ENCODE measurements at places on chromosomes 6 and 20.

GRCh38 chr20:34180460-34181120 is 60.6 kb upstream of the ASIP start:
- DNase-seq = no peak

GRCh38 chr20:56273491-56273890 is 25.0 kb downstream of the MC3R start:
- DNase-seq = no peak

GRCh38 chr20:45128099-45128498 is 3.8 kb upstream of the WFDC12 start:
- DNase-seq = no peak

GRCh38 chr6:43785904-43786303 is 15.9 kb downstream of the VEGFA start:
- no peak for DNase-seq

DNA sequence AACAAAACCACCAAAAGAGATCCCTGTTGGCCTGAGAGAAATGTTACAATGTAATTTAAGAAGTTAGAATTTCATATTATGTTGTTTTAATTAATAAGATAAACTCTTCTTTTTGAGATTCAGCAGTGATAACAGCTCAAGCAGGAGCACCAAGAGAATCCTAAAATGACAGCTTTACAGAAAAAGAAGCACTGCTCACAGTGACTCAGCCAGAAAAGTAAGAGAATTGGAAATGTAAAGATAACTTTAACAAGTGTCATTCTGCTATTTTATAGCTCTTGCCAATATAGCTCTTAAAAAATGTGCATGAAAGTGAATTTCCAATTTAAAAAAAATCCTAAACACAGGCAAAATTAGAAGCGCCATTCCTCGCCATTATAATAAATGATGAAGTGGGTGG is 111.3 kb downstream of the UBE3D start:
- DNase-seq = no peak

DNA sequence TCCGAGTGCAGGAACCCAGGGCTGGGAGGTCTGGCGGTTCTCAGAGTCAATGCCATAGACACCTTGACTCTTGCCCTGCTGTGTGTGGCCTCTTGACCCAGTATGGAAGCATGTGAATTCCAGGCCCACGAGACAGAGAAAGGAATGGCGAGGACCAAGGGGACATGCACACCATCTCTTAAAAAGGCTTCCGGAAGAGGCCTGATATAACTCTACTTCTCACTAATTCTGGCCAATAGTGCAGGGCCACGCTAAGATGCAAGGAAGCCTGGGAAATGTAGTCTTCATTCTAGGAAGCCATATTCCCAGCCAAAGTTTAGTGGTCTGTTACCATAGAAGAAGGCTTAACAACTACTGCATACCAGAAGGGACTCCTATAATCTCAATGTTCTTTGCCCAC is 177.0 kb upstream of the KCNG1 start:
- no peak for DNase-seq

DNA sequence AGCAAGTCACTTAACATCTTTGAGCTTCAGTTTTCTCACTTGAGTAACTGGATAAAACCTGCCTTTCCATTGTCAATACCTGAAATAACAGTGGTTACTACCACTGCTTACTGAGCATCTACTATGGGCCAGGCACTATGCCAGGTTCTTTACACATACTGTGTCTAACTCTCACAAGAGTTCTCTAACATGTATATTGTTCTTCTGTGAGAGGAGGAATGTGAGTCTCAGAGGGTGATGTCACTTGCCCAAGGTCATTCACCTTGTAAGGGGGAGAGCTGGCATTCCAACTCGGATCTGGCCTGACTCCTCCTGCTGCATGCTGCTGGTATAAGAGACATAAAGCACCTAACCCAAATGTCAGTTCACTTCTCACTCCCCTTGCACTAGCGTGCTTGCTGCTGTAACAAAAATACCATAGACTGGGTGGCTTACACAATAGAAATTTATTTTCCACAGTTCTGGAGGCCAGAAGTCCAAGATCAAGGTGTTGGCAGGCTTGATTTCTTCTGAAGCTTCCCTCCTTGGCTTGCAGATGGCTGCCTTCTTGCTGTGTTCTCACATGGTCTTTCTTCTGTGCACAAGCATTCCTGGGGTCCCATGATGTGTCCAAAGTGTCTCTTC is 21.9 kb upstream of the SGK2 start:
- no peak for DNase-seq

- DNase-seq = no peak
Measured at GRCh38 chr6:82076916-82077315, 170.6 kb downstream of the IBTK start.

DNA sequence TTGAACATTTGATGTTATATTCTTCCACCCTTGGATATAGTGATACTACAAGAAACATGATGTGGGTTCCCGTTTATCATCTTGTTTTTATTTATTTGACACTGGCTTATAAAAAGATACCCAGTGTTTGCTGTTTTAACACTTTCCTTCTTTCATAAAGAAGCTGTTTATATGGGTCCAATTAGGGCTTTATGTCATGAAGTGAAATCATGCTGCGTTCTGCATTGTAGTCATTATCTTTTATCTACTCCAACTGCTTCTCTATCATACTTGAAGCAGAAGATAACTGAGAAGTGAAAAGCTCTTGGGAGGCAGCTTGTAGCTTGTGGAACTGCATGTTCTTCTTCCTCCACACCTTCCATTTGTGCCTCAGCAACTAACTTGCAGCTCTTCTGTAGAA is 57.8 kb downstream of the GPX5 start:
- DNase-seq = no peak

GRCh38 chr20:7540018-7540417 is 400.2 kb downstream of the HAO1 start:
- no peak for DNase-seq

- DNase-seq = no peak
Measured at GRCh38 chr20:44200983-44201382, 9.6 kb downstream of the OSER1 start.

- DNase-seq = no peak
Measured at GRCh38 chr6:135014353-135014832, 40.2 kb downstream of the HBS1L start.

DNA sequence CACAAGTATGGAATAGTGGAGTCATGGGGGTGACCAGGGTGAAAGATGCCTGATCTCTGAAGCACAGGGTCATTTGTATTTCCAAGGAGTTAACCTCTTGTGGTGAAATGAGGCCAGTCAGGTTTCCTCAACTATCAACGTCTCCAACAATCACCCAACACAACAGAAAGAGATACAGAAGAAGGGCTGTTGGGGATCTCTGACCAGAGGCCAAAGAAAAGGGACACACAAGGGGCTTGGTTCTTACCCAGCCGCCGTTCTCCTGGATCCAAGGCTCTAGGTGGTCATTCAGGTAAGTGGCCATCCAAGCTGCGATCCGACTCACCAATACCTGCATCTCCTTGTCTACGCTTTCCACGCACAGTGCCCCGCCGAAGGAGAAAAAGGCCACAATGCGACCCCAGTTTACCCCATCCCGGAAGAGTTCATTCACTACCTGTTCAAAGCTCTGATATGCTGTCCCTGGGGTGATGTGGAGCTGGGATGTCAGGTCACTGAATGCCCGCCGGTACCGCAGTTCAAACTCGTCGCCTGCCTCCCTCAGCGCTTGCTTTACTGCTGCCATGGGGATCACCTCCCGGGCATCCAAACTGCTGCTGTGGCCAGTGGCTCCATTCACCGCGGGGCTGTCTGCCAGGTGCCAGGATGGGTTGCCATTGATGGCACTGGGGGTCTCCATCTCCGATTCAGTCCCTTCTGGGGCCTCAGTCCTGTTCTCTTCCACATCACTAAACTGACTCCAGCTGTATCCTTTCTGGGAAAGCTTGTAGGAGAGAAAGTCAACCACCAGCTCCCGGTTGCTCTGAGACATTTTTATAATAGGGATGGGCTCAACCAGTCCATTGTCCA is 1.0 kb downstream of the BCL2L1 start:
- DNase-seq = peak; percentile 24

DNA sequence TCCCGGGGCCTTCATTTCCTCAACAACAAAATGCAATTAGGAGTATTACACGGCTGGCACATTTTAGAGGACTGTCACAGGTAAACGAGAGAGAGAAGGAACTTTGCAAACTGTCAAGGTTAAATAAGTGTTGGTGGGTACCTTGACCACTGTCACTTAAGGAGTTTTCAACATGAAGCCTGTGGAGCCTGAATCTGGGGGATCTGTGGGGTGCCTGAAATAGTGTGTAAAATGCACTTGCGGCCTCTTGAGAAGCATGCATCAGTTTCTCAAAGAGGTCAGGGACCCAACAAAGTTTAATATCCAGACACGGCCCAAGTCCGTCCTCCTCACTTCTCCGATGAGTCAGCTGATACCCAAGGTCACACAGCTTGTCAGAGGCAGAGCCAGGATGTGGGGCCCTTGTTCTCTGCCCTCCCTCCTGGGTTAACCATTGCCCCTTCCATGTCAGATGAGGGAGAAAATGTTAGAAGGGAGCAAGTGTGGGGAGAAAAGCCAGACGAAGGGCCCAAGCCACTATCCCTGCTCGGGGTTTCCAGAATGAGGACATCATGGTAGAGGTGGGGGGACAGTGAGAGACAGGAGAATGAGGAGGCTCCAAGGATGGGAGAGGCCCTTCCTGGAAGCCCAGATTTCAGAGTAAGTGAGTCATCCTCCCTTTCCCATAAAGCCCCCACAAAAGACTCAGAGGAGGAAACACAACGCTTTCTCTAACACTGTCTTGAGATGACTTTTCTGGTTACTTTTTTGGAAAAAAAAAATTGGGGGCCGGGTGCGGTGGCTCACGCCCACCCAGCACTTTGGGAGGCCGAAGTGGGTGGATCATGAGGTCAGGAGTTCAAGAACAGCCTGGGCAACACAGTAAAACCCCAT is 42.2 kb downstream of the C6orf132 start:
- DNase-seq = peak; percentile 12

DNA sequence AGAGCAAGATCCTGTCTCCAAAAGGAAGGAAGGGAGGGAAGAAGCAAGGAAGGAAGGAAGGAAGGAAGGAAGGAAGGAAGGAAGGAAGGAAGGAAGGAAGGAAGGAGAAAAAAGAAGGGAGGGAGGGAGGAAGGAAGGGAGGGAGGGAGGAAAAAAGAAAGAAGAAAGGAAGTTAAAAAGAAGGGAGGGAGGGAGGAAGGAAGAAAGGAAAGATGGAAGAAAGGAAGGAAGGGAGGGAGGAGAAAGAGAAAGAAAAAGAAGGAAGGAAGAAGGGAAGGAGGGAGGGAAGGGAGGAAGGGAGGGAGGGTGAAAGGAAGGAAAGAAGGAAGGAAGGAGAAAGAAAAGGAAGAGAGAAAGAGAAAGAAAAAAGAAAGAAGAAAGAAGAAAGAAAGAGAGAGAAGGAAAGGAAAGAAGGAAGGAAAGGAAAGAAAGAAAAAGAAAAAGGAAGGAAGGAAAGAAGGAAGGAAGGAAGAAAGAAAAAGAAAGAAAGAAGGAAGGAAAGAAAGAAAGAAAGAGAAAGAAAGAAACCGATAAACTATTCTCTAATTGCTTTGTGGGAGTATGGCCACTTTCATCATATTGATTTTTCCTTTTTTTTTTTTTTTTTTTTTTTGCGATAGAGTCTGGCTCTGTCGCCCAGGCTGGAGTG is 9.5 kb downstream of the HLA-DRA start:
- no peak for DNase-seq

DNA sequence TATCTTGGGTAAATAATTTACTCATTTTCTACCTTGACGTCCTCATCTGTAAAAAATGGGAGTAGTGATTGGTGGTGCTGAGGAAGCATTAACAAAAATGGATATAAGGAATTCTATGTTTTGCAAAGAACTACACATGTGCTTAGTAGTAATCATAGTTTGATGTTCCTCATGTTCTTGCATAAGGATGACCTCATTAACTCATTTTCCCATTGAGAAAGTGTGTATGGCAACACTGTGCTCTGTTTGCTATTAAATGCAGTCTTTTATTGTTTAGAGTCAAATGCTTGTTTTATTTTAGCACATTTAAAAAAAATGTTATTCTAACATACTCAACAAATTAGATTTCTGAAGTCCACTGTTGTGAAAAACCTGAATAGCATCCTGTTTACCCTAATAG is 211.2 kb upstream of the RSPO3 start:
- no peak for DNase-seq

DNA sequence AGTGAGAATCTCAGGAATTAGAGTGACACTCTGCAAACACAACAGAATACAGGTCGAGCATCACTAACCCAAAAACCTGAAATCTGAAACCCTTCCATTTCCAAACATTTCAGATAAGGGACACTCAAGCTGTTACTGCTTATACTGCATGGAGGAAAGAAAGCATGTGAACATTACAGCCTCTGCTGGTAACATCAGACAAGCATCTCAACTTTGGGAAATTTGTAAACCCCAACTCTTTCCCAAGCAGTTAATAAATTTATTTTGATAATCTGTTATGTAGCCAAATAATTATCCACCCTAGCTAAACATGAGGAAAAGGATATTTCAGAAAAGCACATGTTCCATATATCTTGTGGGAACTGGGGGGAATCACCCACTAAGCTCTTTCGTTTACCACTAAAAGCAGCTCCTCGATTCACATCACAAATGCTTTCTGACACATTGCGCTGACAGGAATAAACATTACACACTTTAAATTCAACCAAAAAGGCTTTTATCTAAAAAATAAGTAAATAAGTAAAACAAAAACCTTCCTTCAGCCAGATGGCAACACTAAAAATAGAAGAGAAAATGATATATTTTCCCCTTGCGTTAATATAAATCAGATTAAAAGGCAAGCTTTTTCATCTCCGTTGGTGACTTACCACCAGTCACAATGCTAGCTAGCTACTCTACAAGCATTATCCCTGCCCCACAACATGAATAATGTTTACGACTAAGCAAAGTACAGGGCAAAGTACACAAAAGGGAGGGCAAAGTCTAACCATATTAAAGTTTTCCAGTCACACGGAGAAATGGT is 120.8 kb downstream of the MAP7 start:
- DNase-seq = no peak

DNA sequence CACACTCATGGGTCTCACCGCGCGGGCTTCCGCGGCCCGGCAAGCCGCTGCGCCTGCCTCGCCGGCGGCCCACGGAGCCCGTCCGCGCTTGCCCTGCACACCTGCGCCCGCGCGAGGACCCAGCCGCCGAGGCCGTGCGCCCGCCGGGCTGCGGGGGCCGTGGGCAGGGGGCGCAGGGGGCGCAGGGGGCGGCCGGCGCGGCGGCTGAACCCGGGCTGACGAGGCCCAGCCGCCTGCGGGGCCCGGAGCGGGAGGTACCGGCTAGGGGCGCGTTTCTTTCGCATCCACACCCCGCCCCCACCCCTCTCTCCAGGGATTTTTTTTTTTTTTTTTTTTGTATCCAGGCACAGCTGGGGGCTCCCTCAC is 43.8 kb upstream of the OSTM1 start:
- DNase-seq = no peak

DNA sequence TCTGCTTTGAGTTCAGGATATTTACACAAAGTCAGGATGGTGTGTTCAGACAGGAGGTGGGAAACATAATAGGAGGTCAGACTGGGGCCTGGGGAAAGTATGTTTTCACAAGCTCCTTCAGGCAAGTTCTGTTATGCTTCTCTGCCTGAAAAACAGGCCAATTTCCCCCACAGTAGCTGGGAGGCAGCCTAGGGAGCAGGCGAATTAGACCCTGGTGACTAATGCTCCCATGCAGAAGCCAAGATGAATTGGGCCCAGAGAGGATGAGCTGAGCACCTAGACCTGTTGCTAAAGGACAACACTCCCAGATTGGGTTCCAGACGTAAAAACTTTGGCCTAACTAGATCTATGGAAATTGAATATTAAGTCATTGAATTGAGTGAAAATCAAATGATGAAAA is 142.2 kb upstream of the MAP3K7 start:
- no peak for DNase-seq

- no peak for DNase-seq
Measured at GRCh38 chr6:70857387-70858077, 99.3 kb downstream of the B3GAT2 start.

GRCh38 chr6:159127701-159128100 is 41.5 kb upstream of the FNDC1 start:
- DNase-seq = no peak
